ENCODE measurements at places on chromosomes 2 and 18. TPM values are rescaled to one million over a fixed set of nuclear protein-coding genes. Genes with fewer than 3 reads are reported as not detected.

- H3K4me3 ChIP-seq = no peak overlapping the region
- H3K4me1 ChIP-seq = no peaks in the 10 kb centered on the region
- DNase-seq = no peak
- H3K36me3 ChIP-seq = no peaks in the 10 kb centered on the region
- H3K27me3 ChIP-seq = no peaks in the 10 kb centered on the region
These were observed 44.3 kb upstream of the ZDBF2 start for GRCh38 chr2:206230060-206230762.

- H3K27me3 ChIP-seq = no peaks in the 10 kb centered on the region
- H3K4me3 ChIP-seq = no peak overlapping the region
These were observed 55.7 kb downstream of the INO80C start for GRCh38 chr18:35441857-35442595.

CACNB4 gene
- total RNA-seq = 2.4 TPM

DNA sequence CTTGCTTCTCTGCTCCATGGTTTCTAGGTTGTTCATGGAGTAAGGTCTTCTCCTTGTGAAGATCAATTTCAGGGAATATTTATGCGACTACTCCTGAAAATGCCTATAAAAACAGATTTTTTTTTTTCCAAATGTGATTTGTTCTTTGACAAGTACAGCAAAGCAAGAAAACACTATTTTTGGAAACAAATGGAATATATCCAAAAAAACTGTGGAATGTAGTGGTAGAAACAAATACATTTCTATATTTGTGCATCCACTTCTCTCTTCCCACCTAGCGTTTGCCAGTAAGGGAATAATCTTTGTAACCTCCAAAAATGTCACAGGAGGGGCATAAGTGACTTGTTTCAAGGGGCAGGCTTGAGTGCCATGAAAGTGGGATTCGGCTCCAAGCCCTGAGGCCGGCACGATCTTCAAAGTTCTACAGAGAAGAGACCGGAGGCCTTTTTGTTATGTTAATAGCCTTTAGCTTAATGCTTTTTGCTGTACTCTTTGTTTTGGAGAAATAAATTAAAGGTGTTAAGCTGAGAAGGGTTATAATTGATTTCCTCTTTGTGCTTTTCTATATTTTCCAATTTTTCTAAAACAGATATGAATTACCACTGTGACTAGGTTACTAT, 200.6 kb downstream of the NRP2 start:
- no peak overlapping the region for H3K4me3 ChIP-seq
- DNase-seq = no peak
- no peaks in the 10 kb centered on the region for H3K4me1 ChIP-seq
- no peaks in the 10 kb centered on the region for H3K36me3 ChIP-seq

- H3K4me1 ChIP-seq = no peaks in the 10 kb centered on the region
- H3K27me3 ChIP-seq = no peaks in the 10 kb centered on the region
- DNase-seq = no peak
- no peak overlapping the region for H3K4me3 ChIP-seq
- no peaks in the 10 kb centered on the region for H3K36me3 ChIP-seq
These were observed 146.7 kb downstream of the PDE1A start for GRCh38 chr2:182280118-182280517.

GRCh38 chr2:105794926-105795574, 50.3 kb downstream of the NCK2 start:
- H3K4me3 ChIP-seq = no peak overlapping the region
- DNase-seq = no peak
- no peaks in the 10 kb centered on the region for H3K27me3 ChIP-seq
- no peaks in the 10 kb centered on the region for H3K36me3 ChIP-seq
- H3K27ac ChIP-seq = no peak overlapping the region

DNA sequence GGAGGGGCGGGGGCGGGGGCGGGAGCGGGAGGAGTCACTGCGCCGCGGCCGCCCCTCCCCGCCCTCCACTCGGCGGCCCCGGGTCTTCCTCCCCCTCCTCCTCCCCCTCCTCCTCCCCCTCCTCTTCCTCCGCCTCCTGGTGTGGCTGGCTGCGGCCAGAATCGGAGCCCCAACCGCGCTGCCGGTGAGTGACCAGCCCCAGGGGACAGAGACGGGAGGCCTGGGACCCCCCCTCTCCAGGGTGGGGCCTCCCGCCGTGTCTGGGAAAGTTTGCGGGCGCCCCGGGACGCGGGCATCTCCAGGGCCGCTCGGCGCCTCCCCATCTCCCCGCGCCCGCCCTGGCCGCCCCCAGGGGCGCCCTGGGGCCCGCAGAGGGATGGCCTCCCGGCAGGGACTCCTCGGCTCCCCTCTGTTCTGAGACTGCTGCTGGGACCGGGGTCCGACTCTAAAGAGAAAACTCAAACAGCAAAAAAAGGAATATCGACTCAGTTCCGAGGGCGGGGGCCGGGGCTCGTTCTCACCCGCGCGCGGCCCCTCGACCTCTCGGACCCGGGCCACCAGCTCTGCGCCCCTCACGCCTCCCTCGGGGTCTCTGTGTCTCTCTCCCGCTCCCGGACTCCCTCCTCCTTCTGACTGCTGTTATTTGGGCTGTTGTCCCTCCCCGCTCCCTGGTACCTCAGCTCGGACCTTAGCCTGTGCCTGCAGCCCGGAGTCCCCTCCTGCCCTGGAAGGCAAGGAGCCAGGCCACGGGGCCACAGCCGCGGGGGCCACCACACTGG, at the start of gene STON1:
STON1 (plus strand) TSS at position 122 of the 779 bp plus-strand sequence. CDS start 50,480 bp downstream, outside the sequence.
- peak within 1 kb of the TSS; percentile 85 for H3K4me3 ChIP-seq
- no peaks in the 10 kb centered on the region for H3K36me3 ChIP-seq
- peak; percentile 56 for DNase-seq
- no peaks in the 10 kb centered on the region for H3K27me3 ChIP-seq
- H3K27ac ChIP-seq = peak within 1 kb of the TSS; percentile 10

DNA sequence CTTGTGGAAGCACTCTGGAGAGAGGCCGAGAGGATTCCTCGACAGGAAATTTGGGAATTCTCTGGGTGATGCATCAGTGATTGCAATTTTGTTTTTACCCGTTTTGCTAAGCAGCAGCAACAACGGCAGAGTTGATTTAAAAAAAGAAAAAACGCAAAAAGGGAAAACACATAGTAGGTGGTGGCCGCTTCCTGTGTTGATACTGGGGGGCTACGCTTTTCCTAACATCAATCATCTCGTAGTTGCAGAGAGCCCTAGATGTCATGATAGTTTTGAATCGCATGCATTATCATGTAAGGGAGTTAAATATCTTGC, 271 bp upstream of the RBM43 start:
- peaks cover 7% of the 10 kb centered on the region for H3K4me1 ChIP-seq
- peak overlapping the region; percentile 77 for H3K4me3 ChIP-seq
- no peaks in the 10 kb centered on the region for H3K36me3 ChIP-seq
- peak overlapping the region; percentile 85 for H3K27ac ChIP-seq

- peaks cover 19% of the 10 kb centered on the region for H3K4me1 ChIP-seq
- no peaks in the 10 kb centered on the region for H3K27me3 ChIP-seq
- no peak overlapping the region for H3K27ac ChIP-seq
- DNase-seq = peak; percentile 34
These were observed 179.4 kb downstream of the INHBB start for GRCh38 chr2:120525056-120526046.

GRCh38 chr2:159737292-159737916, 25.1 kb downstream of the MARCHF7 start:
- H3K4me3 ChIP-seq = no peak overlapping the region
- no peaks in the 10 kb centered on the region for H3K27me3 ChIP-seq
- DNase-seq = no peak
- no peak overlapping the region for H3K27ac ChIP-seq

DNA sequence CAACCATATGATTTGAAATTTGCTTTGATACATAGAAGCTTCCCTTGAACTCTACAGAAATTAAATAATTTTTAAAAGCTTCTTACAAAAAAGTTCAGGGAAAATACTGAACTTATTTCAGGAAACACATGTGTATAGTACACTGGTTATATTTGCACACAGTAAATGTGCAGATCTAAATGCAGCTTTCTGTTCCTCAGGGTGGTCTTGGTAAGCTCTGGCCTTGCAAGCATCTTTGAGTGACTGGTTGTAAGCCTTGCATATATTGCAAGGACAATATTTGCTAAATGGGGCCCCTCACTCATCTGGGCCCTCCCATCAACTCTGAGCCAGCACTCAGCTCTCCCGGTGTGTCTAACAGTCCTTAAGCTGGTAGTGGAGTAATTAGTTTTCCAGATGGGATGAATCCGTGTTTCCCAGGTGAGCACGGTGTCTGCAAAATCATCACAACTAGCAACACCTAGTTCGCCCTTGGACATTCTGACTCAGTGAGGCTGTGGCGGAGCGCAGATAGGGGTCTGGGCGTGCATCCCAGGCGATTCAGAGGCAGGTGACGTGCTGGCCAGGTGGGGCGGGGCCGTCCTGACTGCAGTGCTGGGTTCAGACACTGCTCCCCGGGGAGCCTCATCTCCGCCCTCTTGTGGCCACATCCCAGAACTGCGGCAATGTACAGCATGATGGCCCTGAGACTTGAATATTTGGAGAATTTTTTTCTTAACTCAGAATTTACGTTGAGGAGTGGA, 149.6 kb downstream of the MBP start:
- H3K27ac ChIP-seq = no peak overlapping the region
- H3K27me3 ChIP-seq = no peaks in the 10 kb centered on the region
- no peaks in the 10 kb centered on the region for H3K36me3 ChIP-seq

DNA sequence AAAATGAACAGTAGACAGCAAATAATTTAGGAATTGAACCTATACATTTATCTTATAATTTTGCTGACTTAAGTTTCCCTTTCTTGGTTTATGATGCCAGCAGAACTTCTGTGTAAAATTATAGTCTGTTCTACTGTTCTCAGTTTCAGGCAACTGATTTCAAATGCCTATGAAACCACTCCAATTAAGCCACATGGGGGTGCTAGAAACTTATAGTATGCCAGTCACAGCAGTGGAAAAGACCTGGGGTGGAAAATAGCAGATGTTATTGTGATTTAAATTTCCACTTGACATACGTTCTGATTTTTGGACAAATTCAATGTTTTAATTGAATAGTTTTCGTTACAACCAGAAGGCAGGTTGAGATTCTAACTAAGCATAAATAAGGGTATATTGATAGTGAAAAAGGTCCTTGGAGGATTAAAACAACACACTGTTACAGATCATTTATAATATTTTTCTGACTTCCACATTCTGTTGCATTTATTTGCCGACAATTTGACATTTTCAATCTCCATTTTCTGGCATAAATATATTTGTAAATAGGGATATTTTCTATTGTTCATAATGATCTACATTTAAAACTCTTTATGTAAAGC, 61.4 kb downstream of the CPS1 start:
- no peaks in the 10 kb centered on the region for H3K36me3 ChIP-seq
- H3K27ac ChIP-seq = no peak overlapping the region
- no peaks in the 10 kb centered on the region for H3K4me1 ChIP-seq
- H3K4me3 ChIP-seq = no peak overlapping the region
- no peaks in the 10 kb centered on the region for H3K27me3 ChIP-seq
- peak; percentile 7 for DNase-seq

DNA sequence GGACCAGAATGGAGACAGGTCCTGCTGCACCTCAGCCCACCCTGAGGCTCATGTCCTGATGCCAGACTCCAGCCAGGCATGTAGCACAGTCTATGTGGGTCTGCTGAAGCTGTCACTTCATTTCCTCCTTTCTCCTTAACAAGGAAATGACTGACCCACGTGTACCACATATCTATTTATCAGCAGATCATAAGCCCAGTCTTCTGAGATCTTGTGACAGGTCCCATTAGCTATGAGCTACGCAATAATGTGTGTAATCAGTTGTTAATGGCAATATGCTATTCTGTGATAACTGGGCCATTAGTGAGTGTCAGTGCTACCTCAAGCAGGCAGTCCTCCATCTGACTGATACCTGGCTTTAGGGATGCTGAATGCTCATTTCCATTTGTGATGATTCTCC, 615.3 kb downstream of the BCL11A start:
- H3K27me3 ChIP-seq = no peaks in the 10 kb centered on the region
- H3K36me3 ChIP-seq = no peaks in the 10 kb centered on the region
- H3K27ac ChIP-seq = no peak overlapping the region
- H3K4me1 ChIP-seq = no peaks in the 10 kb centered on the region
- DNase-seq = no peak

DNA sequence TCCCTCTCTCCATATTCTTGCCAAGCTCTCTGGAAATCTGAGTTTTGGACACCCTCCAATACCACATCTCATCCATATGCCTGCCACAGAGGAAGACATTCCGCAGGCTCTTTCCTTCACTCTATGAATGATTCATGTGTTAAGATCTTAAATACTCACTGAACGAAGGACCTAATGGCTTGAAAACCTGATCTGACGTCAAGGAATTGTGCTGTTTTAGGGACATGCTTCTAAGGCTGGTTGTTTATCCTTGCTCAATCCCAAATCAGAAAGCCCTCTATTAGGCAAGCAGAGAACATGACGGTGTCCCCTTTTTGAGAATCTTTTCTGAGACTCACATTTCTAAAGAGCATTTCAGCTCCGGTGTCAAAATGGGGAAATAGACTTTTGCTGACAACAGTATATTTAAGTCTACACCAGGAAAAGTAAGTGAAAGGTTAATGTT, 83.7 kb upstream of the GALNT5 start:
- no peak overlapping the region for H3K27ac ChIP-seq
- no peaks in the 10 kb centered on the region for H3K4me1 ChIP-seq
- H3K4me3 ChIP-seq = no peak overlapping the region
- H3K27me3 ChIP-seq = no peaks in the 10 kb centered on the region
- DNase-seq = no peak
- H3K36me3 ChIP-seq = no peaks in the 10 kb centered on the region

DNA sequence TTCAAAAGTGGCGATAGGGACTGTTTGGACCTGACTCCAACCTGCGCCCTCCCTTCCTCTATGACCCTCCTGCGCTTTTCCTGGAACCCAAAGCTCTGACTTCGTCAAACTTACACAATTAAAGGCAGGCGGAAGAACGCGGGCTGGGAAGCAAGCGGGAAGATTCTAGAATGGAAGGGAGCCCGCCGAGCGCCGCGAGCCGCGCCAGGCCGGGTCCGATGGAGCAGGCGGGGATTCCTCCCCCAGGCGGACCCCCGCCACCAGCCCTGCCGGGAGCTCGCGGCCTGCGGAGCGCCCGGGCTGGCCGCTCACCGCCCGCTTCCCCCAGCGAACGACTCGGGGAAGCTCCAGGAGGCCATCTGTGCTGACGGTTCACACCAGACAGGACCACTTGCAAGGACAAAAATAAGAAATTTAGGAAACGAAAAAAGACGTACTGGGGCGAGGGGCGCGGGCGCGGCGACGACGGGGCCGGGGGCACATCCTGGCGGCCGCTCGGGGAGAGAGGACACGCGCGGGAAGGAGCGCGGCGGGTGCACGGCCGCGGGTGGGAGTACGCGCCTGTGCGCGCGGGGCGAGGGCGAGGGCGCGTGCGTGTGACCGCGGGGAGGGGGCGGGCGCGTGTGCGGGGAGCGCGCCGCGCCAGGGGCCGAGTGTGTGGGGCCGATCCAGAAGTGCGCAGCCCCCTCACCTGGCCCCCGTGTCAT, 1.1 kb upstream of the SALL3 start:
- peaks cover 27% of the 10 kb centered on the region for H3K4me1 ChIP-seq
- H3K36me3 ChIP-seq = no peaks in the 10 kb centered on the region
- no peak overlapping the region for H3K27ac ChIP-seq
- H3K27me3 ChIP-seq = peaks cover 90% of the 10 kb centered on the region
- no peak overlapping the region for H3K4me3 ChIP-seq

DNA sequence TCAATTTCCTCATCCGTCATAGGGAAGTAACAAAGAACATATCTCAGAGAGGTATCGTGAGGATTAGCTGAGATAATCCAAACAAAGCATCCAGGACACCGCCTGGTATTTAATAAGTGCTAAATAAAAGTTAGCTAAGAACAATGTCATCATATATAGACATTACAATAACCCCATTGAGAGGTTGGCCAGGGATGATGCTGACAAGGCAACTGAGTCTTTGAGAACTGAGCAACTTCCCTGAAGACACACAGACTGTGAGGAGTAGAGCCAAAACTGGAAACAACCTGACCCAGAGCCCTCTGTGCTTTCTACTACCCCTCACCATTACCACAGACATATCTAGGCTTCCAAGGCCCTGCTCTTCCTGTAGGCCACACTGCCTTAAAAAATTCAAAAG, 1.6 kb upstream of the DCTN1 start:
- no peak for DNase-seq
- H3K4me1 ChIP-seq = peaks cover 21% of the 10 kb centered on the region
- H3K4me3 ChIP-seq = no peak overlapping the region

All from adrenal gland (tissue), 19 donors.